ENCODE measurements at places on chromosomes 2 and 18.

GRCh38 chr18:48973731-48974130 lies 23.0 kb upstream of the SMAD7 start:
- no peak for DNase-seq

- DNase-seq, result no peak
Observed at GRCh38 chr2:171402906-171403580, 30.7 kb downstream of the METTL8 start.

DNA sequence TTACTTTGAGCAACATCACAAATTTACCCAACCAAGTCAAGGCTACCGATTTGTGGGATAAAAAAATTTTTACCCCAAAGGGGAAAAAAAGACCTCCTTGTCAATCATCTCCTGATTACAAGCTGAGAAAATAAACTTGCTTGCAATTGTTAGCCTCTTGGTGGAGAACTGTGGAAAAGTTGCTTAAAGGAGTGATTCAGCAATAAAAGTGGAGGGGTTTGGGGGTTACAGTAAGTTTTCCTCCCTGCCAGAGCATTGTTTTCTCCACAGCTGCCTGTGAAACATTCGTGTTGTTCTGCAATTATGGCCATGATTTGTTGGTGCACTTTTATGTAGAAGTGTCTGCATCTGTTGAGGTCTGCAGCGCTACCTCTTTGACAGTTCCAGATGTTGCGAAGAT lies 82.6 kb downstream of the EN1 start:
- no peak for DNase-seq

- DNase-seq, result no peak
Observed at GRCh38 chr2:229492034-229492433, 220.9 kb upstream of the PID1 start.

GRCh38 chr2:223999862-224000261 lies 39.2 kb downstream of the SERPINE2 start:
- DNase-seq, result no peak

DNA sequence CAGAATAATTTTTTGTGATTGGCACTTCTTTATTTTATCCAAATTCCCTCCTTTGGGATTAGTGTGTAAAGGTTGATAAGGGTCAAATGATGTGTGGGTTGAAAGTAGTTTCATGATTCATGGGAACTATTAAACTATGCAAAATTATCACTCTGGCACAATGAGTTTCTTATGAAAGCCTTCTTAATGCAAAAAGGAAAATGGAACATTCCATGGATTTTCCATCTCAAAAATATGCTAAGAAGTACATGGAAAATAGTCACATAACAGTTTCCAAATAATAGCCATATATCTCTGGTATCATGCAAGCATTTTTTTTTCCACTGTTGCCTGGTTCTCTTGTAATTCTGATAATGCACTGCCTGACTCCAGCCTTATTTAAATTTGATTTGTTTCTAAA lies 639.7 kb downstream of the NR4A2 start:
- no peak for DNase-seq

DNA sequence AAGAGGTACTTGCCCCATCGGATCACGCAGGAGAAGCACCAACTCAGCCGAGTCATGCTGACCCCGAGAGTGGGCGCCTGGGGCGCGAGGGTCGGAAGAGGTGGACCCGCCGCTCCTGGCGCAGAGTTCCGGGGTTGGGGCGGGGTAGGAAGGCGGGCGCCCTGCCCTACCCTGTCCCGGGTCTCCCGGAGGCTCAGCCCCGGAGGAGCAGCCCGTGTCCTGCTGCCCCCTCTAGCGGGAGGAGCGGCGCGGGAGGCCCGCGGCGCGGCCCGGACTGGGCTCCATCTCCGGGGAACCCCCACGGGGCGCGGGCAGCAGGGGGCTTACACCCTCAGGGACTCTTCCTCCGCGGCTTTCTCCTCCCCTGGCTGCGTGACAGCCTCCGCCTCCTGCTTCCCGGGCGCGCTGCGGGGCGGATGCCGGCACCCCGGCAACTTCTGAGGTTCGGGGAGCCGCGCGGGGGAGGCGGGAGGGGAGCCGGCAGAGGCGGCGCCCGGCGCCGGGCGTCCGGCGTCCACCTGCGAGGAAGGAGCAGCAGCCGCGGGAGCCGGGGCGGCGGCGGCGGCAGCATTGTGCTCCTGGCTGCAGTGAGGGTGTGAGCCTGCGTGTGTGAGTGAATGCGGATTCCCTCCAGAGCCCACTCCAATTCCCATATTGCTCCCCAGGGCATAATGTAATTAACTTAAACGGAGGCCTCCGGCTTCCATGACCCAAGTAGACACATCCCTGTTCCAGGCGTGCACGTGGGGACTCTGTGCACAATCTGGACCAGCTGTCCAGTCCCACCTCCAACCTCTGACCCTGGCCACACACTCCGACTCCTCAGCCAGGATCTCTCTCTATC lies 7.6 kb upstream of the TNS1 start:
- peak; percentile 40 for DNase-seq

DNA sequence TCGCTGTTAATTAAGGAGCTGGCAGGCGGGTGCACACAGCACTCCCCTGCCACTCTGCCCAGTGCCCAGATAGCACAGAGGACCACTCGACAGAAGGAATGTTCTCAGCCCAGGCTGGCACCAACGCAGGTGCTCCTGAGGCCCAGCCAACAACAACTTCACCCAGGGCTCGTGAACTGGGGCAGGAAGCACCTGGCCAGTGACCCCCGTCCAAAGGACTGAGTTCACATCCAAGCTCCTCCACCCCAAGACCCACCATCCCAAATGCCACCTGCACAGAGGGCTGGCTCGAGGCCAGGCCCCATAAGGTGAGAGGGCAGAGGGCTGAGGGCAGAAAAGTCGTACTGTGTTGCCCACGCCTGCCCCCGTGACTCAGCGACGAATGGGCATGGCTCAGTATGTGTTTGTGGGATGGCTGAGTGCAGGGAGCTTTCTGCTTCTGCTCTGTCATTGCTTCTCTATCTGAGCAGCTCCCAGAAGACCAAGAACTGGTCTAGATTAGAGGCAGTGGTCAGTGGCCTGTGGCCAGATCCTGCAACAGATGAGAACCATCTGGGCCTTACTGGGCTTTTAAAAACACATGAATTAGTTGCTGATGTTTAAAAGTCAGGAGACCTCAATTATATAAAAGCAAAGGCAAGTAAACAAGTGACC lies 68.4 kb downstream of the POLR1A start:
- DNase-seq, result no peak

DNA sequence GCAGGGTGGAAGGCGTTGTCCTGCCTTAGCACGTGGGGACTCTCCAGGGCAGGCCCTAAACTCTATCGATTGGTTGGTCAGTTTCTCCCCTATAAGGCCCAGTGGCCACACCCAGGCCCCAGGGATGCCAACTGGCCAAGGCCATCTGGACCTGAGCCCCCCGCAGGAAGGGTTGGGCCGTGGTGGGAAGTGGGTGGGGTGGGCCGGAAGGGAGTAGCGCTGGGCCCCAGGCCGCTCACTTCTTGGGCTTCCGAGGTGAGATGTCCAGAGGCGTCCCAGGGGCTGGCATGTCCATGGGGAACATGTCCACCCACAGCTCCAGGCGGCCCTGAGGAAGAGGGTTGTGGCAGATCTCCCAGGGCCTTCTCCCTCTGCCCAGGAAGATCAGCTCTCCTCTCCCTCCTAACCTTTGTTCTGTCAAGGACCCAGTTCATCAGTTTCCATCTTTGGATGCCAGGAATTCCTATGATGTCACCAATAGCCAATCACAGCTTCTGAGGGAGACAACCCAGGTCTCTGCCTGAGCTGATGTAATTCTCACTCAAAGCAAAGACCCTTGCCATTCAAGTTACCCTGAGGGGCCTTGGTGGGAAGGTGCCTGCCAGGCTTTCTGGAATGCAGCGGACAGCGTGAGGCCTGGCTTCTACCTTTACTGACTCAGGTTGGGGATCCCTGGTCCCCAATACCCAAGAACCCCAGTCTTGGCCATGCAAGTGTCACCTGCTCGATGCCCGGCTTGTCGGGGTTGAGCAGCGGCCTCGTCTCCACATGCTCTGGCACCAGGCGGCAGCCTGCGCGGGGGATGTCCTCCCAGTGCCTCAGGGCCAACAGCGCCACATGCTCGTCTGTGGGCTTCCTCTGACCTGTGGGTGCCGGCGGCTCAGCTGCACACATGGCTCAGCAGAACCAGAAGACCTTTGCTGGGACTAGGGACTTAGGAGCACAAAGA lies 14.4 kb downstream of the OTOF start:
- no peak for DNase-seq

DNA sequence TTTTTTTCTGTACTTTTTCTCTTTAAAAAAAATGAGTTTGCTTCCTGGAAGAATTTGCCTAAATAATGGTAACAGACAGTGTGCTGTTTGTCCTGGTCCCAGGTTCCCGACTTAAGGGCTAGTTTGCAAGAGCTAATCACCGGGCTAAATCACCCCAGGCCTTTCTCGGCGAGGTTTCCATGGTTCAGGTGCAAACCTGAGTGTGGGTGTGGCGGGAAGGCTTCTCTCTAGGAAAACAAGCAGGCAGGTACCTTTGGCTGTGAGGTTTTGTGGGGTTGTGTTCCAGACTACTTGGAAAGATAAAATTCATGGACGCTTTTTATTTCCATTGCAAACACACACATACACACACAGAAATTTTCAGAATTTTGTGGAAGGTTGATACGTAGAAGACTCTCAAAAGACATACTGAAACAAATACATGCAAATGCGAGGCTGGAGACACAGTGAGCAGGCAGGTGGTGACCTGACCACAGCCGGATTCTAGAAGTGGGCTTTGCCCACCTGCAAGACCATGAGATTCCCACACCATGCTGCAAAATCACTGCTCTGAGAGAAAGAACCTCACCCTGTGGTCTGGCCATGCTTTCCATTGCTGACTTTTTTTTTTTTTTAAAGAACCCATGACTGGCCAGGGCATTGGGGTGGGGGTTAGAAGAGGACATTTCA lies 815 bp downstream of the CNDP1 start:
- DNase-seq, result no peak

GRCh38 chr2:105904938-105905337 lies 160.2 kb downstream of the NCK2 start:
- no peak for DNase-seq

GRCh38 chr2:69943000-69943842 lies 18.2 kb downstream of the ASPRV1 start:
- DNase-seq, result no peak

DNA sequence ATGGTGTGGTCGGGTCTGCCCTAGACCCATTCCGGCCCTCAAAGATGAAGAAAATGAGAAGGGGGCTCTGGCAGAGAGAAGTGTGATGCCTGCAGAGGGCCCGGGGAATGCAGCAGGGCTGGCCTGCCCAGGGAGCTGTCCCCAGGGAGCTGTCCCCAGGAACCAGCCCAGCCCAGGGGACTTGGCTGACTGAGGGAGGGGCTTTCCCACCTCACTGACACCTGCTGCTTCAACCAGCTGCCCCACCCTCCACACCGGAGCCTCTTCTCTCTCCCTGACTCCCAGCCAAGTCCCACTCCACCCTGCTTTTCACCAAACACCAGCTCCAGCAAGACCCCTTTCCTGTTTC lies 111.2 kb downstream of the STPG4 start:
- DNase-seq, result no peak

DNA sequence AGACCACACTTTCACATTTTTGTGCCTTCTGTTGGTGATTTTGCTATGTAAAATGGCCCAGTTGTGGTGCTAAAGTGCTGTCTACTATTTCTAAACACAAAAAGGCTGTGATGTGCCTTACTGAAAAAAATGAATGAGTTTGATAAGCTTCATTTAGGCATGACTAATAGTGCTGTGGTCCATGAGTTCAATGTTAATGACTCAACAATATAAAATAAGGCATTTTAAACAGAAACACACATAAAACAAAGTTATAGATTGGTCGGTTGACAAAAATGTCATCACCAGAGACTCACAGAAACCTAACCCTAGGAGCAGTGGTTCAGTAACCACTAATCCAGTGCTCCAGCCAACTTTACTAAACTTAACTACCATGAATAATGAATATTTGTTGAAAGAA lies 160.0 kb downstream of the DNAH6 start:
- no peak for DNase-seq

GRCh38 chr2:191405546-191405945 lies 160.3 kb downstream of the MYO1B start:
- no peak for DNase-seq

GRCh38 chr2:106127282-106127771 lies 66.8 kb downstream of the UXS1 start:
- DNase-seq, result no peak

DNA sequence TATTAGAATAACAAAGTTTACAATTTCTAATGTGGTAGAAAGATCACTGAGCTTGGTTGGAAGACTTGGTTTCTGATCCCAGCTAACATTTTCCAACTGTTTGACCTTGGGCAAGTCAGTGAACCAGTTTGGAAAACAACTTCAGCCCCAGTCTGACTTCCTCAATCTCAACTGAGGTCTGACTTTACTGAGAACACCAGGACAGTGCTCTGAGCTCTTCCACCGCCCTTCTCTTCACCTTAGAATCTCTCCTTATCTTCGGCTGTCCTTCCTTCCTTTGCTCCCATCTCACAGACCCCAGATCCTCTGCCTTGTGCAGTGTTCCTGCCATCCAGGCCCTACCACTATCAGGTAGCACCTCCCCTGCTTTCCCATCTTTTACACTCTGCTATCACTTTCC lies 193.8 kb upstream of the SP5 start:
- DNase-seq, result no peak

- no peak for DNase-seq
Observed at GRCh38 chr2:179141206-179141605, 91.3 kb upstream of the CCDC141 start.

DNA sequence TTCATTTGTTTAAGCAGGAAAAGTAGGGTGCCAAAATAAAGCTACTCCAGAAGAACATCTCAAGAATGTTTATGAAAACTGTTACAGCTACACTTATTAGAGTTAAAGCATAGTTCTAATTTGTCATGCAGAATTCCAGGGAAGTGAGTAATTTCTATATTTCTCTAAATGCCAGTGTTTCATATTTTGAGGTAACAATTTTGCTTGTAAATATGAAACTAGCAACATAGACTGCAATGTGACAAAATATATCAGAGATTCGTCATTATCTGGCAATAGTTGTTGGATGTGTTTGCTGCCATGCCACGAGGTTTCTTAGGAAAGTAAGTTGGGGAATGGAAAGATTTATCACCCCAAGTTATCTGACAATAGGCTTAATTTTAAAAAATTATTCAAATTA lies 424.1 kb upstream of the ZEB2 start:
- DNase-seq, result no peak

GRCh38 chr2:46411245-46411641 lies 68.1 kb upstream of the TMEM247 start:
- DNase-seq, result no peak

- DNase-seq, result no peak
Observed at GRCh38 chr18:48931680-48932461, 18.9 kb downstream of the SMAD7 start.

DNA sequence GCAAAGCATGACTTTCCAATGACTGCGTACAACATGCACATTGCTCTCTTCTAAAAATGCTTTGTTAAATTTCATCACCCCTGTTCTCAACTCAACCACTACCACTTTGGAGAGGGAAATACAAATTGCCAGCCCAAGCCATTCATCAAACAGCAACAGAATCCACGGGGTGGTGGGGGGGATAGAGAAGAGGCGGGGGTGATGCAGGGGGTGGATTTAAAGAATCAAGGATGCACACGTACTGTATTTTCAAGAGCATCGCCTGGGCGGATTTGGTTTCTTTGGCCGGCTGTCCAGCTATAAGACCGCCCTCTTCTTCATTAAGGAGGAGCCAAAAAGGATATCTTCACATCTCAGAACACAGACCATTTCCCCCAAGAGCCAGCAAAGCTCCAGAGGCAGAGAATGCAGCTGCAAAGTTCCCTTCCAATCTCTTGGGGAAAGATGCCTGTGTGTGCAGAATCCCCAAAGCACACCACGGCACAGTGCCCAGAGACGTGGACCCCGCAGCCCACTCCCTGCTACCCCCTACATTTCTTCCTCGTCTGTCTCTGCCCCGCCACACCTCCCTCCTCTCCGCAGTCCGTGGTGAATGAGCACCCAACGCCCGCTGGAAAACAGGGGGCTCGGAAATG lies 977 bp downstream of the SLC8A1 start:
- peak; percentile 50 for DNase-seq

- DNase-seq, result no peak
Observed at GRCh38 chr2:171564463-171564862, 42.2 kb downstream of the CYBRD1 start.
